GM12878 (cell line): ENCODE measurements at places on chromosomes 2 and 18.

DNA sequence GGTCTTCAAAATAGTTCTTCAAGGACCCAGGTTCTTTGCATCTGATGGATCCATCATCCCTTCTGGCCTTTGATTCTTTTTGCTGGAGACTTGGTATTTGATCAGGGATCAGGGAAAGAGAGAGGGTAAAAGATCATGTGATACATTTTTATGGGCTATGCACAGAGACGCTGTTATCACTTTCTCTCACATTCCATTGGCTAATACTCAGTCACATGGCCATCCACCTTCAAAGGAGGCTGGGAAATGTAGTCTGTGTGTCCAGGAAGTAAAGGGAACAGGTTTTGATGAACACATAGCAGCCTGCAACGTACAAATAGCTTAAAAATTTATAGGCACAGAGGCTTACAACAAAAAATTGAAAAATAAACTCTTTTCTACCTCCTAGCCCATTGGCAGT lies 629.6 kb upstream of the FANCL start:
- DNase-seq: no peak

GRCh38 chr2:149258531-149258930 lies 71.9 kb upstream of the LYPD6 start:
- no peak for DNase-seq

- DNase-seq: no peak
Observed at GRCh38 chr18:46733872-46734271, 23.0 kb downstream of the ST8SIA5 start.

DNA sequence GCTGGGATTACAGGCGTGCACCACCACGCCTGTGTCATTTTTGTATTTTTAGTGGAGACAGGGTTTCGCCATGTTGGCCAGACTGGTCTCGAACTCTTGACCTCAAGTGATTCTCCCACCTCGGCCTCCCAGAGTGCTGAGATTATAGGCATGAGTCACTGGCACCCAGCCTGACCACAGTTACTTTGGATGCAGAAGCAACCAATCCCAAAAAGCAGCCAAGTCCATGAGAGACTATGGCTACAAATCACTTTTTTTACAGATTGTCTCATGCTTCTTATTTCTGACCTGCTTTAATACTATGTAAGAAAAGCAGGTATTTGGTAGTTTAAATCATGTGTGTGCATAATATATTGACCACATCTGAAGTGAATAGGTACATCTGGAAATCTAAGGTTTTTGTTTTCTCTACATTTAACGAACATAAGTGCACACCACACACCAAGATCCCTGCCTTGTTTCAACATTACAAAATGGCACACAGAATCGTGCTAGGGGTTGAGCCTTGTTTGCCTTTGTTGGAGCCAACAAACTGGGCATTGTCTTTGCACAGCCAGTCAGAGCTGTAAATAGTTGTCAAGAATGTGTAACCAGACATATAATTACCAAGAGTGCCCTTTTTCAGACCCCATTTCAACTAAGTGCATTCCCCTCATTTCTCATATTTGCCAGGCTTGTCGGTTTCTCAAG lies 18.3 kb upstream of the MAP4K4 start:
- no peak for DNase-seq

DNA sequence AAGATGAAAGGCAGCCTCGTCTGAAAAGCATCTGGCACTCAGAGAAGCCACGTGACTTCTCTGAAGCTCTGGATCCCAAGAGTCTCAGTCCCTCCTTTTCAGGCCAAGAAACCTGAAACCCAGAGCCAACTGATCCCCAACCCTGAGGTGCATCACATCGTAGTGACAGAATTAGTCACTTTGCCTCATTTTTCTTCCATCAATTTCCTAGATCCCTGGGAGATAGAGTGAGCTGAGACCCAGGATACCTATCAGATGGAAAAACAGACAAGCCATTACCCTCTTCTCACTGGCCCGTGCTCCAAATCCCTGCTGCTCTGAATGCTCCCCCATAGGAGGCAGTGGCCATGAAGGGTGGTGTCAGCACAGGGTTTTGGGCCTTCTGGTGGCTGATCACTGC lies 113.1 kb downstream of the ALK start:
- DNase-seq: no peak

GRCh38 chr2:216348756-216349308 lies 23.5 kb downstream of the MARCHF4 start:
- DNase-seq: no peak

- peak; percentile 79 for DNase-seq
Observed at GRCh38 chr18:79625195-79625923, 54.2 kb upstream of the CTDP1 start.
